ENCODE measurements at places on chromosomes 3 and 15. TPM values are rescaled to one million over a fixed set of nuclear protein-coding genes. Genes with fewer than 3 reads are reported as not detected.

DNA sequence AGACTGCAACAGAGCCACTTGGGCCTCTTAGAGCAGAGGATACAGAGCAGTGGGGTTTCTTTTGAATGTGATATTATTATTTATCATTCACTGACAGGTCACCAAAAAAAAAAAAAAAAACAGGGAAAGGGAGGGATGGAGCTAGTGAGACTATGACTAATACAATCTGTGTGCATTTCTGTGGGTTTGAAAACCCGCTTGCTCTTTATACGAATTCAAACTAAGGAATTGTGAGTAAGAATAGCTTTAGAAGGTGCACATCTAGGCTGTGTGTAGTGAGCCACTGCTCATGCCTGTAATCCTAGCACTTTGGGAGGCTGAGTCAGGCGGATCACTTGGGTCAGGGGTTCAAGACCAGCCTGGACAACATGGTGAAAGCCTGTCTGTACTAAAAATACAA lies 186.6 kb upstream of the MANF start:
- DNase-seq = no peak

EXD1 gene
- total RNA-seq = not detected

DNA sequence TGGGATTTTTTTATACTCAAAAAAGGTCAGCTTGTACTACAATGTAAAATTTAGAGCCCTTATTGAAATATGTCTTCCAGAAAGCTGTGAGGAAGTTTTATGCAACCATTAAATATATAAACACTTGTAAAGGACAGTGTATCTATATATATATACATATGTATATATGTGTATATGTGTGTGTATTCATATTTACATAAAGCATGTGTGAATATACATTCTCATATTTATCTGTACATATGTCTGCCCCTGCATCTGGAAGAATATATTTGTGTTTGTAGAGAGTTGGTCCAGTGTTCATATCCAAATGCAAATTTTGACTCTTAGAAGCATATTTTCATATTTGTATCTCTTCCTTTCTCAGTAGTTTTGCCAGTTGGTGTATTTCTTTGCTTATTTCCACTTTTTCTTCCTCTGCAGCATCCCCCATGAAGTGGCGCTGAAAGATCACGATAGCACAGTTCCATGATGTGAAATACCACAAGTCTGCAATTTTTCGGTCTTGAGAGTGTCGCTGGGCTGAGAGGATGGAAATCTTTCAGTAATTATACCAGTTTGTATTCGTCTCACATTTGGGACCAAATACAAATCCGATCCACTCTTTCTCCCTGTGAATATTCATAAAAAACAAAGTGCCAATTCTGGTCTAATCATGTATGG lies 311.7 kb upstream of the DPH6 start:
- DNase-seq = no peak

DNA sequence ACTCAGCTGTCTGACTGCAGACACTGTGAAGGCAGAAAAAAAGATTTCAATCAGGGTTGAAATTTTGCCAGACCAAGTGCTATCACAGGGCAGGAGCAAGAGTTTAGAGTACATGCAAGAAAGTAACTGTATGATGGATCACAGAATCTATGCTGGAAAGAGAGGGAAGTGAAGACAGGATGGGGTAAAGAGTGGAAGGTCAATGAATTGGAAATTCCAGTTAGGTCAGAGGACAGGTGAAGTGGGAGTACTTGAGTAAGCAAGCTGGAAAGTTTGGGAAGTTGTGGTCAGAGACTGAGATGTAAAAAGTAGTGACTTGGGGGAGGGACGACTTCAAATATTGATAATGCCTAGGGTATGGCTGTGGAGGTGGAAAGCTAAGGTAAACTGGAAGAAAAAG lies 7.2 kb downstream of the SPG11 start:
- no peak for DNase-seq

DNA sequence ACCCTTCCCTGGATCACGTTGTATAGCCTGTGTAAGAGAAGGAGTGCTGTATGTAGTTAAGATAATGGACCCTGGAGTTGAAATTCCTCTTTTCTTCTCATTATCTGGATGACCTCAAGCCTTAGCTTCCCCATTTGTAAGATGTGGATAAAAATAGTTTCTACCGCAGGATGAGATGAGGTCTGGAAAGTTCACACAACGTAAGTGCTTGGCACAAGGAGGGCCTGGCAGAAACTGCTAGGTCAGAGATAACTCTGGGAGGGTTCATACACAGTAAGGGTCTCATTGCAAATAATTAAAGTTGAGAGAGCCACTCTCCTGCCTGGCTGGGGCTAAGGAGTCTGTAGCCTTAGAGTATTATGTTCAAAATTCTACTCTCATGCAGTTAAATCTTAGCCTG lies 214.4 kb downstream of the LRTM1 start:
- no peak for DNase-seq

- DNase-seq = no peak
Observed at GRCh38 chr3:197196192-197196591, 102.2 kb downstream of the DLG1 start.

DNA sequence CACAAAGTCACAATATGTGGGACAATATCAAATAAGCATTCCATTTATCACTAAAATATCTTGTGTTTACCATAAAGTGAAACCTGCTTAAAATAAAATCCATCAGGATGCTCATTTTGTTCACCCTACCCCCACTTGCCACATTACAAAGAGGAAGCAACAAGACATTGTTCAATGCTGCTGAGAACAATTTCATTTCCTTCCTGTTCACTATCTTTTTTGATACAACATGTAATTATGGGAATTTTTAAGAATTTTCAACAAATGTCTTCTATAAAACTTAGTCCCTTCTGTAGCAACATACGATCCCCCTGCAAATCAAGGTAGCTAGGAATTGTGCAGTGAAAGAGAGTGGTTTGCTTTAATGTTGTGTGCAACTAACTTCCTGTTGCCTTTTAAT lies 34.9 kb upstream of the GPR160 start:
- no peak for DNase-seq

GRCh38 chr15:35980719-35981118 lies 434.8 kb upstream of the DPH6 start:
- DNase-seq = no peak

Data from breast epithelium (tissue), 4 donors.